ENCODE measurements at places on chromosomes 2 and 18. TPM values are rescaled to one million over a fixed set of nuclear protein-coding genes. Genes with fewer than 3 reads are reported as not detected.

GPR39 gene
- total RNA-seq: not detected

DNA sequence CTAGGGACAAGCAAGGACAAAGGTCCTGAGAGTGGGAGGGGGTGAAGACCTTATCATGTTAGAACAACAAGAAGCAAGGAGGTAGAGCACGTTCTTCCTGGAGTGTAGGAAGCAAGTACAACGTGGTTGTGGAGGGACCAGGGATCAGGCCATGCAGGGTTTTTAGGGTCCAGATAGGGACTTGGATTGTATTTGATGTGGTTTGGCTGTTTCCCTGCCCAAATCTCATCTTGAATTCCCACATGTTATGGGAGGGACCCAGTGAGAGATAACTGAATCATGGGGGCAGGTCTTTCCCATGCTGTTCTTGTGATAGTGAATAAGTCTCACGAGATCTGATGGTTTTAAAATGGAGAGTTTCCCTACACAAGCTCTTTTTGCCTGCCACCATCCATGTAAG lies 53.2 kb downstream of the ICA1L start:
- no peaks in the 10 kb centered on the region for H3K27me3 ChIP-seq
- H3K4me1 ChIP-seq: peaks cover 33% of the 10 kb centered on the region
- no peak for DNase-seq
- no peak overlapping the region for H3K4me3 ChIP-seq
- no peaks in the 10 kb centered on the region for H3K36me3 ChIP-seq

FBLN7 gene
- total RNA-seq: 0.77 TPM

- no peak overlapping the region for H3K4me3 ChIP-seq
- H3K4me1 ChIP-seq: no peaks in the 10 kb centered on the region
- H3K27me3 ChIP-seq: no peaks in the 10 kb centered on the region
- DNase-seq: no peak
- no peak overlapping the region for H3K27ac ChIP-seq
- H3K36me3 ChIP-seq: peaks cover 30% of the 10 kb centered on the region
Observed at GRCh38 chr2:98568161-98568956, 40.0 kb downstream of the COA5 start.

GRCh38 chr2:148900350-148900837 lies 25.4 kb downstream of the KIF5C start:
- no peak for DNase-seq
- no peak overlapping the region for H3K4me3 ChIP-seq
- H3K27me3 ChIP-seq: no peaks in the 10 kb centered on the region
- H3K27ac ChIP-seq: peak overlapping the region; percentile 58
- peaks cover 21% of the 10 kb centered on the region for H3K4me1 ChIP-seq
- H3K36me3 ChIP-seq: no peaks in the 10 kb centered on the region

DNA sequence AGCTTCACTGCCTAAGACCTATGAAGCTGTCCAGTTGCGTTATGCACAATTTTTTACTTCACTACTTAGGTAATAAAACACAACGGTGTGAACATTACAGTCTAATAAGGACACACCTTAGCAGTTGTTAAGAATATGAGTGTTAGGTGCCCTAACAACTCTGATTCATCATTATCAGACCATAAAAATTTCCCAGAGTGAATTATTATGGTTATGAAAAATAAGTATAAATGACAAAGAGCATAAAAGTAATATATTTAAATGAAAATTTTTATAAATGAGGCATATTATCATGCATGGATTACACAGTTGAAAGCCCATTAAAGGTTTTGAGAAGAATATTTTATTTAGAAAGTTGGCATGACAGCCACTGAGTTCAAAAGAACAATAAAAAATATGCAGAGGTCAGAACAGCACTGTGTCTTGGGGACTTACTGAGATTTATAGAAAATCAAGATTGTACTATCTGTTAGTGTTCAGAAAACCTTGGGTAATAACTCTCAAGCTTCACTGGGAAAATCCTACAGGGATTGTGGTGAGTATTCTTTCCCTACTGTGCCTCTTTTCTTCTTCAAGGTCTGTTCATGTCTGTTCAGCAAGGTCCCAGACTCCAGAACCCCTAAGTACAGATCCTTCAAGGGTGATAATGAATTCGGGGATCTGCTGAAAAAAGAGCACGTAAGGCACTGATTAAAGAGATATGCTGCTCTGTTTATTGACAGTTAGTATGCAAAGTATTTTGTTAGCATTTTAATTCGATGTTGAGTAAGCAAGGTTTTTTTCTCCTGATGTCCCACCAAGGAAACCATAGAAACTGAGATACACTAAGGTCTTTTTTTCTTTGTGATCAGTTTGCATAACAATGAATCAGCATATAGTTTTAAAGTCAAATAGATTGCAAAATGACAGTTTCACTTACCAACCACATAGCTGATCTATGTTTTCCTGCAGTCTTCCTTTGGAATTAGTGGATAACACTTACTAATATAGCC lies 250.0 kb downstream of the DSEL start:
- peak overlapping the region; percentile 90 for H3K27ac ChIP-seq
- DNase-seq: no peak
- H3K36me3 ChIP-seq: no peaks in the 10 kb centered on the region
- H3K4me3 ChIP-seq: no peak overlapping the region
- no peaks in the 10 kb centered on the region for H3K27me3 ChIP-seq
- H3K4me1 ChIP-seq: peaks cover 40% of the 10 kb centered on the region

UBR3 gene
- total RNA-seq: 30.9 TPM

WIPF1 gene
- total RNA-seq: 61.8 TPM

SPATA3 gene
- total RNA-seq: not detected

DNA sequence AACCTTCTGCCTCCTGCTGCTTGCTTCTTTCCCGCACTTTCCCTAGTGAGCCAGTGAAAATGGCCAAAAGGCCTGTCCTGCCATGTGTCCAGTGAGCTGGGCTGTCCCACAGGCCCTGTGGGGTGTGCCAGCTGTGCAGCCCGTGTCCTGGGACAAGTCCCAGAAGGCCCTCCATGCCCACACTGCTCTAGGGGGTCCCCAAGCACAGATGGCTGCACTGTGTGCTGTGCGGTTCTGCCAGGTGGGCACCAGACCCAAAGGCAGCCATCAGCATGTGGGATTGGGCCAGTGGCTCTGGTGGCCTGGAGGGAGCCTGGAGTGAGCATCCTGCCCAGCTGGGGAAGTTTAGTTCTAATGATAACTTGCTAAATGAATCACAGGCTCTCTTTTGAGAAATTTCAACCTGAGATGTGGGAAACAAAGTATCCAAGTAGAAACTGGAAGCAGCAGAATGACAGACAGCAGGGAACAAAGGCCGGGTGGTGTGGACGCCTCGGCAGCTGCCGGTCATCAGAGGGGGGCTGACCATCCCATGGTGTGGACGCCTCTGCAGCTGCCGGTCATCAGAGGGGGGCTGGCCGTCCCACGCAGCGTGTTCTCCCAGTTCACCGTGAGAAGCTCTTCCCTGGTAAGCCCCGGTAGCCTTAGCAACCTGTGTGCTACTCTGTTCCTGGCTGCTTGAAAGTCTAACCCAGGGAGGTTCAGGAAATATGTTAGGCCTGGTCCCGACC lies 9.9 kb upstream of the CNDP2 start:
- DNase-seq: no peak
- H3K27me3 ChIP-seq: peaks cover 5% of the 10 kb centered on the region
- no peak overlapping the region for H3K4me3 ChIP-seq
- no peak overlapping the region for H3K27ac ChIP-seq
